Hypothalamus (tissue), 51 donors: ENCODE measurements at places on chromosomes 13 and 19.

GRCh38 chr13:111326981-111327642 lies 6.7 kb downstream of the TEX29 start:
- no peak for DNase-seq

DNA sequence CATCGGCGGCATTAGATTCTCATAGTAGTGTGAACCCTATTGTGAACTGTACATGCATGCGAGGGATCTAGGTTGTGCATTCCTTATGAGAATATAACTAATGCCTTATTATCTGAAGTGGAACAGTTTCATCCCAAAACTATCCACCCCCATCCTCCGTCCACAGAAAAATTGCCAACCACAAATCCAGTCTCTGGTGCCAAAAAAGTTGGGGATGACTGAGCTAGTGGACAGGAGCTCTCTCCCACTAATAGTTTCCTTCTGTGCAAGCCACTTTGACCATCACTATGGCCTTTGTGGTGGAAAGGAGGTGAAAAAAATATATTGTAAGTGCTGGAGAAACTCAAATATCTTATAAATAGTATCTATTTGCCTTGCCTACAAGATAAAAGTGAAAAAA lies 857.8 kb downstream of the DIAPH3 start:
- no peak for DNase-seq

DNA sequence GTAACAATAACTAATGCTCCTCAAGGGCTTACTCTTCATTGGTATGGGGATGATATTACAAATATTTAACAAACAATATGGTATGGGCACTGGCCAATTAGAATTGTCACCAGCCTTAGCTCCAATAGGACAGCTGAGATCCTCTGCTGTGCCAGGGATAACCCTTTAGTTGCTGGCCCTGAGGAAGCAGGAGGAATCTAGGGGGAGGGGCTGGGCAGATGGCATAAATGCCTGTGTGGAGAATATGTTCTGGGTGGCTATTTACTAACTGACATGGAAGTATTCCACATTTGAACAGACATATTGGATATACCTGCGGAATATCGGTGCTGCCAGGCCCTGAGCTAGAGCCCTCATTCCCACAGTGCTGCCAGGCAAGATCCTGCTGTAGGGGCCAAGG lies 16.6 kb upstream of the LRCH1 start:
- DNase-seq = no peak

GRCh38 chr13:45143346-45143751 lies 23.0 kb downstream of the GTF2F2 start:
- DNase-seq = no peak

GRCh38 chr19:57789288-57789687 lies 19.8 kb downstream of the ZNF586 start:
- no peak for DNase-seq

DNA sequence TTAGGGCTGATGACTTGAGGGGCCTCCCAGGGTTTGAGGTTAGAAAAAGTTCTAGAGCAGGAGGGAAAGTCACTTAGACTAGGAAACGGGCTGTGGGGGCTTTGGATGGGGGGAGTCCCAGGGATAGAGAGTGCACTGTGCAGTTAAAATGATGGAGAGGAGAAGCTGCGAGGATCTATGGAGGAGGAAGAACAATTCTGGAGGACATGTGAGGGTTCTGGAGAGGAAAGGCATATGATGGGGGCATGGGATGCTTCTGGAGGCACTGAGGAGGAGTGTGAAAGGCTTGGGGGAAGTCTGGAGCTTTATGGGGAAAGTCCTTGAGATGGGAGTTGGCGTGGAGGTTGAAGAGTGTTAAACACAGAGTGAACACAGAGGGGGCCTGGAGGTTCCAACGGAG lies 2.2 kb downstream of the KCNC3 start:
- no peak for DNase-seq

DNA sequence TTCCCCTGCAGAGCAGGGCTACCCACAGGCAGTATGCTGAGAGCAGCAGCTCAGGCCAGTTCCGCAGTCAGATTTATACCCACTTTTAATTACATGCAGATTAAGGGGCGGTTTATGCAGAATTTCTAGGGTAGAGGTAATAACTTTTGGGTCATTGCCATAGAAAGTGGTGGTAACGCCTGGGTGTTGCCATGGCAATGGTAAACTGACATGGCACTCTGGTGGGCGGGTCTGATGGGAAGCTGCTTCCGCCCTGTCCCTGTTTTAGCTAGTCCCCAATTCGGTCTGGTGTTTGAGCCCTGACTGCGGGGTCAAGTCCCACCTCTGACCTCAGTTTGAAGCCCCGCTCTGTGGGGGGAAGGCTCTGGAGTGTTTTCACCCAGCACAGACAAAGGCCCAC lies 141.1 kb upstream of the VSTM2B start:
- DNase-seq = no peak

DNA sequence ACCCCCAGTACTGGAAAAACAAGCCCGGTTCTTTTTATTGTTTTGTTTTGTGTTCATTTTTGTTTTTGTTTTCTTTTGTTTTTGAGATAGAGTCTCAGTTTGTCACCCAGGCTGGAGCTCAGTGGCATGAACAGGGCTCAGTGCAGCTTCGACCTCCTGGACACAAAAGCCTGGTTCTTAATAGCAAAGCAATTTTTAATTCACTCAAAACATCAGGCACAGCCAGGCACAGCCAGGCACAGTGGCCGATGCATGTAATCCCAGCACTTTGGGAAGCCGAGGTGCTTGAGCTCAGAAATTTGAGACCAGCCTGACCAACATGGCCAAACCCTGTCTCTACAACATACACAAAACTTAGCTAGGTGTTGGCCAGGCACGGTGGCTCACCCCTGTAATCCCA lies 30.7 kb downstream of the INSR start:
- no peak for DNase-seq

DNA sequence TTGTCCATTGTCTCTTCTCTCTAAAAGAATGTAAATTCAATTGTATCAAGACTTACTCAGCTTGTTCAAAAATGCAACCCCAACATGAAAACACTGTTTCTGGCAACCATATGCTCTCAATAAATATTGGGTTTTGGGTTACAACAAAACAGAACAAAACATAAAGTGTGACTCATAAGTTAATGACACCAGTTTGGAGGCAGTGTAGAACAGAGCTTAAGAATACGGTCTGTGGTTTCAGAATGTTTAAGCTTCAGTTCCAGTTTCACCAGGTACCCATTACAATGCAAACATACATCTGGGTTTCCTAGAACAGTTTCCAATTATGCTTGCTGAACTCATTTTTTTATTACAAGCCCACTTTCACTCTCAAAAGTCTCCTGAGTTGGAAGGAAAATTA lies 285.8 kb upstream of the PCDH9 start:
- DNase-seq = no peak

DNA sequence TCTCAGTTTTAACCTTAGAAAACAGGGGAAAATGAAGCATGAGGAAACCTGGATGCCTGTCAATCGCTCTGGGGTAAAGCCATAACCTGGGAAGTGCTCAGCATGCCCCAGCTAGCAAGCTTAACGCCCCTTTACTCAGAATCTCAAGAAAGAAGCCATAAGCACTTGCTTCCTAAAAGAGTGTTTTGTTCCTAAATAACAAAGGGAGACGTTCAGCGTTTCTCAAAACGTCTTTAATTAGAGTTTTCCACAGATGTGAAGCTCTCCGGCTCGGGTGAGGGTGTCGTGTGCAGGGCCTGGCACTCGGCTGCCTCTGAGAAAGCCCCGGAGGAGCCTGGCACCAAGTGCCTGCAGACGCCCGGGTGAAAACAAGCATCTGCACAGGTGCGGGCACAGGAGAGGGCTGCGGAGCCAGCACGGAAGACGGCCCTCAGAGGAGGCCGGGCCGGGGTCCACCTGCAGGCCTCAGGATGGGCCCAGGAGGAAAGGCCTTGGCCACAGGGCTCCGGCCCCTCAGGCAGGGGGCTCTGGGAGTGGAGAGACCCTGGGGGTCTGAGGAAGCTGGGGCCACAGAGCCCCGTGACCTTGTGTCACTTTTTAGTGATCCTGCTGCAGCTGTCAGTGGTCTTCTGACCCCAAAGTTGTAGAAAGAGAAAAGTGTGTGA lies 6.2 kb downstream of the GAS6 start:
- no peak for DNase-seq

DNA sequence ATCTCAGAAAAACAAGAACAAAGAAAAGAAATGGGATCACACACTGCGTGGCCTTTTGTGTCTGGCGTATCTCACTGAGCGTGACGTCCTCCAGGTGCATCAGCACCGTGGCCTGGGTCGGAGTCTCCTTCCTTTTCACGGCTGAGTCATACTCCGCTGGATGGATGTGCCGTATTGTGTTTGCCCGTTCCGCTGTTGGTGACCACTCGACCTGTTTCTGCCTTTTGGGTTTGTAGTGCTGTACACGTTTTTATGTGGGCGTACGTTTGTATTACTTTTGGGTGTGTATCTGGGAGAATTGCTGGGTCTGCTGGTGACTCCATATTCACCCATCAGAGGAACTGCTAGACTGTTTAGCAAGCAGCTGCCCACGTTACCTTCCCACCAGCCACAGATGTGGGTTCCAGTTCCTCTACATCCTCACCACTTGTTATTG lies 11.4 kb downstream of the ARID3A start:
- no peak for DNase-seq

- no peak for DNase-seq
Observed at GRCh38 chr13:41978007-41978406, 17.1 kb upstream of the VWA8 start.

GRCh38 chr13:45258334-45258675 lies 57.5 kb upstream of the KCTD4 start:
- no peak for DNase-seq

GRCh38 chr19:11856596-11857250 lies 8.2 kb downstream of the ZNF439 start:
- DNase-seq = no peak

DNA sequence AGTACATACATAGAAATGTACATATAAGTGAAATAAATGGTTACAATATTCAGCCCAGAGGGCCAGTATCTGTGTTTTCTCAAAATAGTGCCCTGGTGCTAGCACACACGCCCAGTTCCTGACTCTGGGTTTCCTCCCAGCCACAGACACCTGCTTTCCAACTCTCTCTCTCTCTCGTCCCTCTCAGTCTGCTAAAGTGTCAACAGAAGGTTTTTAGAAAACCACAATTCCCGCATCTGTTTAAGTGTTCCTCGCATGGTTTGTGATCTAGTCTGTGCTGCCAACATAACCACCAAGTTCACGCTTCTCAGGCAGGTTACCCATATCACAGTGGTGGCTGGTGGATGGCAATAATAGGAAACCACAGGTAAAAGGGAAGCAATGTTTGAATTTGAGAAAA lies 17.8 kb upstream of the UPF3A start:
- no peak for DNase-seq

DNA sequence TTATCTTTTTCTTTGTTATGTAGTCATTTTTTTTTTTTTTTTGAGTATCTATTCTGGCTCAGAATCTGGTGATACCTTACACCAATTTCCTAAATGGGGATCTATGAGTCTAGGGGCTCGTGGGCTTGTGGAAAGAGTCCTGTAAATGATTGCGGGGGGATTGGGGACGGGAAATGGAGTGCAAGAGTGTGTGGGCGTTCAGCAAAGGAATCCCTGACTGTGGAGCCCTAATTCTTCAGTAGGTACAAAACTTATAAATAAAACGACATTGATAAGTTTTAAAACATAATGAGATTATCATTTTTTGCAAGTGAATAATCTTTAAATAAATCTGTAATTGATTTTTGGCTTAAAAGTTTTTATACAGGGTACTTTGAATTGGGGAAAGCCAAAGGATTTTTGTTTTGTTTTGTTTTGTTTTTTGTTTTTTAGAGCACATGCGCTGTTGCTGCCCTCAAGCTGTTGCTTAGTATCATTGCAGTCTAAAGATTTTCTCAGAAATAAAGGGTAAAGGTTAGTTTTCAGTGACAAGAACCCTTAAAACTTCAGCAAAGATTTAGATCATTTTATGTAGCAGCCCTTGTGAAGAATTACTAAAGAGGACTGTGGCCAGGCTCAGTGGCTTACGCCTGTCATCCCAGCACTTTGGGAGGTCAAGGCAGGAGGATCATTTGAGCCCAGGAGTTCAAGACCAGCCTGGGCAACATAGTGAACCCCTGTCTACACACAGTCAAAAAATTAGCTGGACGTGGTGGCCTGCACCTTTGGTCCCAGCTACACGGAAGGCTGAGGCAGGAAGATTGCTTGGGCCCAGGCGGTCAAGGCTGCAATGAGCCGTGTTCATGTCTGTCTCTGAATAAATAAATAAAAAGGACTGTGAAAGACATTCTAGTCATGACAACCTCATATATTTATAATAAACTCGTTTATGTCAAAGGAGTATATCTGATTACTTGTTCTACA lies 1.7 kb downstream of the ERCC5 start:
- DNase-seq = no peak

GRCh38 chr13:44801990-44802389 lies 187.3 kb downstream of the NUFIP1 start:
- no peak for DNase-seq

GRCh38 chr13:59133903-59134302 lies 1029.8 kb downstream of the DIAPH3 start:
- no peak for DNase-seq

DNA sequence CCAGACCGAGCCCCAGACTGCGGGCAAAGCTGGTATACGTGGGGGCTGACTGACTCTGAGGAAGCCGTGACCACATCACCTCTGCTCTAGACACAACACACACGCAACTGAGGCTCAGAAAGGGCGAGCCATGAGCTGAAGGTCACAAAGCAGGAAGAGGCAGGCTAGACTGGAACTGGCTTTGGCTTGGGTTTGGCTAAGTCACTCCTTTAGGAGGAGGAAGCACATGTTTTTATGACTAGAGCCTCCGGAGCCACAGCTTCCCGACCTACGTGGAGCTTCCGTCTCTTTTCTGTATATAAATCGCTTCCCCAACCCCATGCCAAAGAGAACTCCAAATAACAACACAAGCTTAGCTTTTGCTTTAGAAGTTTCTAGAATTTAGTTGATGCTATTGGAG lies 48.0 kb downstream of the RFX2 start:
- no peak for DNase-seq

DNA sequence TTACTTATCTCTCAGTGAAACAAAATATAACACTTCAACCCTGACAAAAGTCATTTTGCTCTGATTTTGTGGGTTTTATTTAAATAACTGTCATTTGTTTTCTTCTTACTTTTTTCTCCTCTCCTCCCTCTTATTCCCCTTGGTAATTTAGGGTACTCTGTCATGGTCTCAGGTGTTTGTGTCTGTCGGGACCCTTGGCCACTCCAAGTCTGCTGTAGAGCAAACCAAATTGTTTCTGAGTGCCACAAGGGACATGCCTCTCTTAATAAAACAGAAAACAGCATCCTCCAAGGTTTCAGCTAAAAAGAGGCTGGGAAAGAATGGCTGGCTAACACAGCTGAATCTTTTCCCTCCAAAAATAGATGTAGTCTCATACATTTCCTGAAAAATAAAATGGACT lies 573.1 kb upstream of the KLF12 start:
- DNase-seq = no peak

DNA sequence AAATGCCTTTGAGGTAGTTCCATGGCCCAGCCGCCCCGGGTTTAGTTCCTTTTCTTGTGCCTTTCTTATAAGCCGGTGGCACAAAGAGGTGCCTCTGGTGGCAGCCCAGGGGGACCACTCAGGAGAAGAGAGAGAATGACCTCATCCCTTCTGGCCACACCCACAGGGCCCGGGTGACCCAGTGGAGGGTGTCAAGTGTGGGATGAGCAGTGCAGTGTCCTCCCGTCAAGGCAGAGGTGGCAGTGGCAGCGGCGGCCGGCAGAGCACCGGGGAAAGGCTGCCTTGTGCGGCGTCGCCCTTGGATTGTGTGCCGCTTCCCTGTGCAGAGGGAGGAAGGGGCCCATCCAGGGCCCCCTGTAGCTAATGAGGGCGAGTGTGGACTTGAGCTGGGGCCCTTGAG lies 47.9 kb downstream of the KDM4B start:
- no peak for DNase-seq

- DNase-seq = no peak
Observed at GRCh38 chr13:113855012-113855921, 8.6 kb downstream of the GAS6 start.
